ENCODE measurements at places on chromosomes 3 and 15.

- no peak for DNase-seq
These were observed 16.7 kb upstream of the ZNF280D start for GRCh38 chr15:56749982-56750381.

DNA sequence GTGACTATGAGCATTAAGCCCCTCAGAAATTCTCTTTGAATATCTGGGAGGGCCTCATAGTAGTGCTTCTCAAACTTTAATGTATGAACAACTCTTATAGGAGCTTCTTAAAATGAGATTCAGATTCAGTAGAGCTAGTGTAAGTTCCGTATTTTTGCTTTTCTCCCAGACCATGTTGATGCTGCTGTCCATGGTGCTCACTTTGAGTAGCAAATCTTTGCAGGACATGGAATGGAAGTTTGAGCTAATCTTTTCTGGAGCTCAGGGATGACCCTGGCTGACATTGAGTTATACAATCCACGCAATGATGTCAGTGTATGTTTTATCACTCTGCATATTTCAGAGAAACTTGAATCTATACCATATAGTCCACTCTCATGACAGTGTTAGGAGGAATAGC is 134.2 kb downstream of the OTOL1 start:
- no peak for DNase-seq

GRCh38 chr3:178482981-178483380 is 53.3 kb upstream of the KCNMB2 start:
- DNase-seq = no peak

GRCh38 chr15:43285609-43286037 is 18.9 kb upstream of the TGM5 start:
- DNase-seq = no peak
